Melanocyte of skin (primary cell): ENCODE measurements at places on chromosomes 11 and 22. TPM values are rescaled to one million over a fixed set of nuclear protein-coding genes. Genes with fewer than 3 reads are reported as not detected.

The GNB1L gene
- 8.2 and 11.0 TPM in 2 replicates for total RNA-seq

The SEC14L6 gene
- total RNA-seq: not detected in 2 replicates

The PARVG gene
- 0.15 TPM in 1 of 2 replicates, not detected in the other for total RNA-seq

The HSPB2 gene
- total RNA-seq: 0.31 and 1.00 TPM in 2 replicates

The LIN7C gene
- 30.6 and 57.8 TPM in 2 replicates for total RNA-seq

The NLRP6 gene
- total RNA-seq: under 0.01 TPM in 1 of 2 replicates, not detected in the other

The TCN2 gene
- 12.8 and 17.0 TPM in 2 replicates for total RNA-seq

The OR5L1 gene
- not detected in 2 replicates for total RNA-seq

The FTH1 gene
- total RNA-seq: 643 and 1,016 TPM in 2 replicates

The FAM227A gene
- 1.7 and 2.2 TPM in 2 replicates for total RNA-seq

The LGR4 gene
- 17.6 and 23.3 TPM in 2 replicates for total RNA-seq
